Uterus (tissue), 4 donors: ENCODE measurements at places on chromosomes 13 and 19.

DNA sequence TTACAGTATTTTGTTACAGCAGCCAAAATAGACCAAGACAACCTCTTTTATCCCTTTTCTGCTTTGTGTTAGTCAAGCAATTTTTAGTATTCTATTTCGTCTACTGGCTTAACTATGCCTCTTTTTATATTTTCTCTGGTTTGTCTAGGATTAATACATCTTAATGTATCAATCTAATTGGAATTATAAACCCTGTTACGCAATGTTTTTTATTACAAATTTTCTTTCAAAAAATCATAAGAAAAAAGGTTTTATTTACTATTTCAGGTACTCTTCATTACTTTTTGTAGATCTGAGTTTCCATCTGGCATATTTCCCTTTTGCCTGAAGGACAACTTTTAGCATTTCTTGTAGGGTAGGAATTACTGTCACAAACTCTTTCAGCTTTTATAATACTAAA lies 275.3 kb downstream of the DIAPH3 start:
- DNase-seq: no peak

DNA sequence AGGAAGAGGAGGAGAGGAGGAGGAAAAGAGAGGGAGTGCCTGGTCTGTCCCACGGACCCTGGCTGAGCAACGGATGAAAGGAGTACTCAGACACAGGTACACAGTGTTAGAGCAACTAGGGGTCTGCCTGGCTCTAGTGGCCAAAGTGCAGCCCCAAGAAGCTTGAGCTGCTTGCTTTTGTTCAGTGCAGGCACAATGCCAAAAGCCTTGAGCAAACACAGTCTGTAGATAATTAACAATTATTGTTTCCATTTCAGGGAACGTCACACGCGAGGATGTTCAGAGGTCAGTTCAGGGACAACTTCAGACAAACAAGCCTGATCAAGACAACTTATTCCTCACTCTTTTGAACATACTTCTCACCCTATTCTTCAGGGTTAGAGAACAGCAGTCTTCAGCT lies 32.2 kb upstream of the ZNF726 start:
- DNase-seq: no peak

DNA sequence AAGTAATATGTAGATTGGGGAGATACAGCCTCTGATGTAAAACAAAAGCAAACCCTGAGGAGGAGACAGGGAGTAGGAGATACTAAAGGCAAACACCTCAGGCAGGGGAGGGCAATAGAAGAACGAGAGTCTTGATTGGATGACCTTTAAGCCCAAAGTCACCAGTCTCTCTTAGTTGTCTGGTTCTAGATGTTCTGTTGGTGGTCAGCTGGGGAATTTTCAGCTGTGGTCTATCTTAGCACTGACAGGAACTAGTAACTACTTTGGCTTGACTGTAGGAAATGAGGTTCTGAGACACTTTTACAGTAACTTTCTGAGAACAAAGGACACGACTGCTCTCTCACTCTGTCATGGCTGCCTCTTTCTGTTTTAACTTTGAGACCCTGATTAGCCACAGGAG lies 290.7 kb upstream of the MIR17HG start:
- no peak for DNase-seq

DNA sequence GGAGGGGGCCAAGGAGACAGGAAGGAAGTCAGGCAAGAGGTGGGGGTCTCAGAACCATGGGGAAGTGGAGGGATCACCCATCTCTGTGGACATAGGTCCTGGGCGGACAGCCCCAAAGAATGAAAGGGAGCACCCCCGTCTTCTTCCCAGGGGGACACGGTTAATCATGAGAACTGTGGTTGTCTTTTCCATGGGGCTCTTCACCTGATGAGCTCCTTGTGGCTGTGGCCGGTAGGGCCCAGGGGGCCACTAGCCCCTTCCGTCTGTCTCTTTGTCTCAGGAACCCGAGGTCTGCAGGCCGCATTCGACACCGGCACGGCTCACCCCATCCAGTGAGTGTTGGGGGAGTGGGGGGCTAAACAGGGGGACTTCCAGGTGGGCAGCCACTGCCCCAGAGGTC lies 8.6 kb downstream of the PLPPR2 start:
- no peak for DNase-seq

DNA sequence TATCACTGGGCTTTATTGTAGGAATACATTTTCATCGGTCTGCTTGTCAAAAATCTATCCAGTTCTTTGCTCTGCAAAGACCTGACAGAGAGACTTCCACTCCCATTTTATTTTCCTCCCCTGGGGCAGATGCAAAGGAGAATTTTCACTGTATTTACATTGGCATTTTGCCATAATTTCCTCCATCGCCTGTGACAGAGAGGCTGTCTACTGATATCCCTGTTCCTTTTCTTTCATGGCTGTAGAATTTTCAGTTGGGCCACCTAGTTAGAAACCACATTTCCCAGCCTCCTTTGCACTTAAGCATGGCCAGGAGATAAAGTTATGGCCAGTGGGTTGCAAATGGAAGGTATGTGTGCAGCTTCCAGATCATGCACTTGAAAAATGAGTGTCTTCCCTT lies 89.3 kb downstream of the NUFIP1 start:
- DNase-seq: no peak

GRCh38 chr19:41456342-41456918 lies 13.5 kb downstream of the ERICH4 start:
- DNase-seq: no peak

- no peak for DNase-seq
These were observed 25.1 kb downstream of the RFX1 start for GRCh38 chr19:13981021-13981420.

GRCh38 chr13:57624565-57625435 lies 6.7 kb upstream of the PCDH17 start:
- no peak for DNase-seq

GRCh38 chr19:49422407-49423070 lies 702 bp downstream of the PTH2 start:
- DNase-seq: no peak

DNA sequence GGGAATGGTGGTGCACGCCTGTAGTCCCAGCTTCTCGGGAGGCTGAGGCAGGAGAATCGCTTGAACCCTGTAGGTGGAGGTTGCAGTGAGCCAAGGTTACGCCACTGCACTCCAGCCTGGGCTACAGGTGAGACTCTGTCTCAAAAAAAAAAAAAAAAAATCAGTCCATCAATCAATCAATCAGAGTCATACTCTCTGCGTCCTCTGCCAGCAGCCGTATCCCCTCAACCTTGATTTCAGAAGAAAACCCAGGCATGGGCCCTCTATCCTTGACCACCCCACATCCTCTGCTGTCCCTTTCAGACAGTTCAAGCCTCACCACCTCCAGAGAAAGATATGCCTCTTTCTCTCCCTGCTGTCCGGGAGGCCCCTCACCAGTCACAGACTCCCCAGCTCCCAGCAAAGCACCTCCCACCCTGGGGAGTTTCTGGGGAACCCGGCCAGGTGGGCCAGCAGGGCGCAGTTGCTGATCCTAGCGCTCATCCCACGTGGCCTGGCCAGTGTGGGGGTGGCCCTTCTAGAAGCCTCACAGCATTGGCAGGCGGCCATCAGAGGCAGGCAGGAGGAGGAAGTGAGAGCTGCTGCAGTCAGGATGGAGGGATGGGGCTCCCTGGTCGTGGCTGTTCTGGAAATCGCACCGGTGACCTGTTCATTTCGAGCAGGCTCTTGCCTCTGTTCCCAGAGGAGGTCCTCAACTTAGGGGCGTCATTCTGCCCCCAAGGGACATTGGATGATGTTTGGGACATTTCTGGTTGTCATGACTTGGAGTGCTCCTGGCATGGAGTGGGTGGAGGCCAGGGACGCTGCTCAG lies 10.2 kb upstream of the JSRP1 start:
- DNase-seq: peak; percentile 78

GRCh38 chr19:4730740-4731171 lies 7.1 kb upstream of the DPP9 start:
- DNase-seq: no peak

DNA sequence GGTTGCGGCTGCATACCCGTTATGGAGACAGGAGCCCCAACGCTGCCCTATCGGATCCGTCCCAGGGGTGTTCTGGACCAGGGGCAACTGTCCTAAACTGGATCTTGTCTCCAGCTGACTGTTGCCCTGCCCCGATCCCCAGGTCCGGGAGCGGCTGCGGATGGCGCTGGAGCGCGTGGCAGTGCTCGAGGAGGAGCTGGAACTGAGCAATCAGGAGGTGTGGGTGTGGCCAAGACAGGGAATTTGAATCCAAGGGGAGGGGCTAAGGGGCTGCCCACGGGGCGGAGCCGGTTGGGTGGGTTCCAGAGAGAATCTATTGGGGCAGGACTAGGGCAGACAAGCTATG lies 9.9 kb downstream of the PPFIA3 start:
- no peak for DNase-seq

- DNase-seq: no peak
These were observed 145.8 kb upstream of the ZNF507 start for GRCh38 chr19:32199501-32200040.

DNA sequence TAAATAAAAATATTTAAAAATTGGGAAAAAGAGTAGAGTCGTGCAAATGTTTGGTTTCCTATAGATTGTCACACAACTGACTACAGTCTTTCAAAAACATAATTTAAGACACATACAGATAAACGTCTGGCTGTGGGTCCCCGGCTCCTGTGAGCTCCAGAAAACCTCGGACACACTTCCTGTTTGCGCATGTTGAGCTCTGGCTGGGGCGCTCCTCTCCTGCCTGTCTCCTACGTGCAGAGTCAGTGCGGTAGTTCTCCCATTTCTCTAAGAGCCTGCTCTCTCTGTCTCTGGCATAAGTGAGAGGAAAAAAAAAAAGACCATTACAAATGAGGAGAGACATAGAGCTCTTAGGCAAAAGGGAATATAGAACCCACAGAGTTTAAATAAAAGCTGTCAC lies 128.2 kb upstream of the OBI1 start:
- no peak for DNase-seq

- DNase-seq: no peak
These were observed 62.0 kb upstream of the KLF2 start for GRCh38 chr19:16262618-16263017.

DNA sequence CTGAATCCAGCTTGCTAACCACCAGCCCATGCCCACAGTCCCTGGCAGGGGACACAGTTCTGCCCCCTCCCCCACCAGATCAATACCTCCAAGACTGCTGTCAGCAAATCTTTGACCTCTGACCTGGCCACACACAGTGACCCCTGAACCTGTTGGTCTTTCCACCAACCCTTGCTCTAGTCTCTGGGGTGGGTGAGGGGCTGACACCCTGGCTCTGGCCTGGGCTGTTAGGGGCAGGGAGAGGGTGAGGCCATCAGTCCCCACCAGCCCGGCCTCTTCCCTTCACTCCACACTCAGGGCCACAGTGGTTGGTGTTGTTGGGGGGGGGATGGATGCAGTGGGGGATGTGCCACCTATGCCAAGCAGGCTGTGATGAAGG lies 21.8 kb upstream of the SLC7A10 start:
- DNase-seq: no peak

GRCh38 chr19:31450696-31451095 lies 101.5 kb upstream of the TSHZ3 start:
- no peak for DNase-seq

DNA sequence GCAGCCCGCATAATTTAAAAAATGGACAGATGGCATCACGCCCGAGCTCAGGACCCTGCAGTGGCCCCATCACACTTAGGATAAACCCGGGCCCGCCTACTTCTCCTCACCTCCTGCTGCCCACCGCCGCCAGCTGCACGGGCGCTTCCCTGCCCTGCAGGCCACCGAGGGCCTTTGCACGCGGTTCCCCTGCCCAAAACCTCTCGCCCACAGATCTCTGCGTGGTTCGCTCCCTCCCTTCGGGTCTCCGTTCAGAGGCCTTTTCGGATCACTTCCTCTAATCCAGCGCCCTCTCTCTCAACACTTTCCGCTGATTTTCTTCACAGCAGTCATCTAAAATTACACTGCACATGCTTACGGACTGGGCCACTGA lies 1.8 kb downstream of the SHISA7 start:
- no peak for DNase-seq

DNA sequence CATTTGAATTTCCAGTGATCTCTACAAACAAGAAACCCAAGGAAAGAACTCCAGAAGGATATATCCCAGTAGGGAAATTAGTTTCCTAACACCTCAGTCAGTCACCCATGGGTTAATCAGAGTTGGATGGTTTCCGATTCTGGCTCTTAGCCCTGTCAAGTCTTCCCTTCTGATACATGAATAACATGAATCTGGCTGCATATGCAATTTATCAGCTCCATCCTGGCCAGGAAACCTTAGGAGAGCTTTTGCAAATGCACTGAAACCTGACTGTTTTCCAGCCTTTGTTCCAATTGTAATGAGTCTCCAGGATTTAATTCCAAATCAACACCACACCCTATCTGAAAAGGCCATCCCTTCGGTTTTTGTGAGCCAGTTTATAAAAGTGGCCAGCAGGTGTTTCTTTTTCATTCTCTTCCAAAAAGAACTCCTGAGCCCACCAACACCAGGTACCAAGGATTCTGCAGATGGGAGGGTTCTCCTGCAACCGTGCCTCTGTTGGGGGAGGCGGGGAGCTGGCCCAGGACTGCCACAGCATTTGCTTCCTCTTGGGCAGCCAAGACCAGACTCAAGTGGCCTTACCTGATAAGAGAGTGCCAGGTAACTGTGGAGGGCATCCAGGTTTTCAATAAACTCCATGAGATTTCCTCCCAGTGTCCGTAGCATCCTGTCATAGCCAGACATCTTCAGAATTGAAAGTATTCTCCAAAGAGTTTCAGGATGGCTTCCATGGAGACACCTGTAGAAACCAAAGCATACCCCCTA lies 77.5 kb downstream of the C13orf42 start:
- no peak for DNase-seq

DNA sequence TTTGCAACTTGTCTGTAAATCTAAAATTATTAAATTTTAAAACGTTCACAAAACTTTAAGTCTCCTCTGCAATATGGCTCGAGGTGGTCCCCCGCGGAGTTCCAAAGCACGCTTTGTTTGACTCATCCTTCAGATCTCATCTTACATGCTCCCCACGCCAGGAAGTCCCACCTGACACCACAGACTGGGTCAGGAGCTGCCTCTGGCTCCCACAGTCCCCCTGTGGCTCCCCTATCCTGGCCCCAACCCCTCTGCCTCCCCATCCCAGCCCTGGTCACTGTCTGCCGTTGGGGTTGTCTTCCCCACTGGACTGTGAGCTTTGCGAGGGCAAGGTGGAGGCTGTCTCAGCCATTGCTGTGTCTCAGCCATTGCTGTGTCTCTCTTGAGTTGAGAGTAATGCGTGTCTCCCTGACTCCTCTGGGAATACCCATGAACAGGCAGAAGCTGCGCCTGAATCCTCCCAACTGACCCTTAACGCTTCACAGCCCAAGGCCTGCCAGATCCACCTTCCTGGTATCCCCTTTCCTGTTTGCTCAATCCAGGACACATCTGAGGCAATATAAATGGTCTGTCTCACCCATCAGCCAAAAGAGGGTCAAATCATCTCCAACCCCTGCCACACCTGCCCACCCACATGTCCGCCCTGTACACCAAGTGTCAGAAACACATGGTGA lies 15.9 kb downstream of the DYRK1B start:
- no peak for DNase-seq

GRCh38 chr19:4097501-4097900 lies 26.4 kb downstream of the MAP2K2 start:
- no peak for DNase-seq

GRCh38 chr13:50866817-50867636 lies 23.5 kb upstream of the DLEU7 start:
- no peak for DNase-seq

- no peak for DNase-seq
These were observed 24.8 kb upstream of the ZNF254 start for GRCh38 chr19:24062190-24062589.

GRCh38 chr19:11019824-11020223 lies 59.0 kb downstream of the SMARCA4 start:
- DNase-seq: peak; percentile 44
